ENCODE measurements at places on chromosomes 2 and 18.

DNA sequence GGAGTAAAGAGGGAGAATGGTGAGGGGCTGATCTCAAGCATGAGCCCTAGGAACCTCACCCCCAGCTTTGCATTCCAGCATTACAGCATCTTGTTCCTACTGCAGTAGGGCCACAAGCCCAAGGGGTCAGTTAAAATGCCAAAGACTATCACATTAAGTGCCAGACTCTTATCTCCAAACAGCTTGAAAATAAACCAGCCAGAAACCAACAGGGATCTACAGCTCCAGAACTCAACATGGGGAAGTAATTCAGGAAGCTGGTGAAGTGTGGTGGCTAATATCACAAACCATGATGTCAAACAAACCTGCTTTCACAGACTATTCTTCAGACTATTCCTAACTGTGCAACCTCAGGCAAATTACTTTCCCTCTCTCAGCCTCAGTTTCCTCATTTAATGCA, 278.3 kb downstream of the TNS1 start:
- DNase-seq, result no peak

DNA sequence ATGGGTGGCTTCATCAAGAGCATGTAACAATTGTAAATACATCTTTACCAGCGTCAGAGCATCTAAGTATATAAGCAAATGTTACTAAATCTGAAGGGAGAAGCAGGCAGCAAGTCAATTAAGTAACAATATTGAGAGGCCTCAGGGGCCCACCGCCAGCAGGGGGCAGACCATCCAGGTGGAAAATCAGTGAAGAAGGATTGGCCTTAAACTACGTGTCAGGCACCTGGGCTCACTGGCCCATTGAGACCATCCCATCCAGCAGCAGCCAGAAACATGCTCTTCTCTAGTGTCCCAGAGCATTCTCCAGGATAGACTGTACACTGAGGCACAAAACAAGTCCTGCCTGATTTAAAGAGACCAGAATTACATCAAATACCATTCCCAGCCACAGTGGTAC, 96.2 kb upstream of the SNTG2 start:
- peak; percentile 11 for DNase-seq

DNA sequence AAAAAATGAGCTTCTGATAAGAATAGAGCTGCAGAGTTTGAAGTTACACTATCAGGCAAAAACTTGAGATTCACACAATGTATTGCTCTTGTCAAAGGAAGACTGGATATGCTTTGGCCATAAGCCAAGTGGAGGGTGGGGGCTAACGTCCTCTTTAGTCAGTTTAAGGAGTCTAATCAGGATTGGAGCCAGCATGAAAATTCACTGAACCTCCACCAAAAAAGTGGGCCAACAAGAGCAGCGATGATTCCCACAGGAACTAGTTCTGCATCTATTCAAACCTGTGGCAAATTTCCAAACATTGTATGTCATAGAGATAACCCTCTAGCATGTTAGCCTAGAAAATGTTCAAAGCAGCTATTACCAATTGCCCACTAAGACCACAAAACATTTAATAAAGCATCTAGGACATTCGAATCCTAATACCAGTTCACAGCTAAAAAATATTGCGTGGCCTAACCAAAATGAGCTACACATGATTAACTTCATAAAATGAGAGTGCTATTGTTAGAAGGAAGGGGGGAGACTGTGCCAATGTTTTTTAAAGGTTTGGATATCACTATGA, 43.5 kb upstream of the TMEM247 start:
- DNase-seq, result no peak

DNA sequence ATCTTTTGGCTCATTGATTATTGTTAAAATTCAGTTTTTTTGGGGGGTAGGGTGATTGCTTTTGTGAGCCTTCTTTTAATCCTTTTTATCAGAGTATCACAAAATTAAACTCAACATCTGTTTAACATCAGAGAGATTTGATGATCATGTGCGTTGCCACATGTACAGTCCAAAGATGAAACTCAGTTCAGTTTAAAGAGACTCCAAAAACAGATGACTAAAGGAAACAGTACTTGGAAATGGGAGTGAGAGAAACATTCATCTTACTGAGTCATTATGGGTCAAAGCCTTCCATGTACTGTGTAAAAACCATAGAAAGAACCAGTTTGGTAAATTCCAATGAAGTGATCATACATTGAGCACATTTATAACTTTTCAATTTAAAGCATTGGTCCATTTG, 53.0 kb downstream of the LYPD6 start:
- no peak for DNase-seq

DNA sequence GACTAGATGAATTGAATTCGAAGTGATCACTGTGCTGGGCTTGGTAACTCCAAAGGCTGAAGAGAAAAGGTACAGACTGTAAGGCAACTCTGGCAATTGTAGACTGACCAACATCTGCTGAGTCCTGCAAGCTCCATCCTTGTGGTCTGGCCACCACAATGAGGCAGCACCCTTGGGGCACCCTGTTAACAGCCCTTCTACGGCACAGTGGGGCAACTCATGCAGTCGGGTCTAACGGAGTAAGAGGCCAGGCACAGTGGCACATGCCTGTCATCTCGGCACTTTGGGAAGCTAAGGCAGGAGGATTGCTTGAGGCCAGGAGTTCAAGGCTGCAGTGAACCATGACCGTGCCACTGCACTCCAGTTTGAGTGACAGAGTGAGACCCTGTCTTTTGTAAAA, 126.8 kb downstream of the ZAP70 start:
- no peak for DNase-seq
